ENCODE measurements at places on chromosomes 4 and X.

- no peak for DNase-seq
Measured at GRCh38 chr4:56505269-56506130, at the start of gene ARL9. Gene ARL9 (plus strand): TSS chr4:56505791. CDS start chr4:56505863, 72 bp downstream.

DNA sequence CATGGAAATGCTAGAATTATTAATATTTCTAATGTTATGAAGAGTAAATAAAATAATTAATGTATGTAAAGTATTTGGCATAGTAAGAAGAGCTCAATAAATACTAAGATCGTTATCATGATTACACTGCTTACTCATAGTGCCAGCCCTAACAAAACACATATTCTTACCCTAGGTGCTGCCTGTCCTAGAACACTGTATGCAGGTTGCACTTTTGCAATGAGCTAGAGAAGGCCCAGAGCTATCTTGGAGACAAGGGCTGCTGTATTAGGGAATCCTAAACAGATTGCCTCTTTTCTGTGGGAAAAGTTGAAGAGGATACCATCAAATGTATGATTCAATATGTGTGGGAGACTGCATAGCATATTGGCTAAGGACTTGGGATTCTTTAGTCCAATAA is 48.0 kb upstream of the TMEM164 start:
- no peak for DNase-seq

GRCh38 chrX:47849778-47850177 is 13.1 kb downstream of the ZNF81 start:
- DNase-seq = peak; percentile 83

GRCh38 chrX:1403228-1403627 is 11.3 kb upstream of the SLC25A6 start:
- no peak for DNase-seq

GRCh38 chr4:144410230-144410783 is 235.6 kb upstream of the HHIP start:
- DNase-seq = no peak

- peak; percentile 77 for DNase-seq
Measured at GRCh38 chrX:84501798-84502628, at the start of gene HDX. Gene HDX (minus strand): TSS chrX:84502453. CDS start chrX:84475397, 27,056 bp downstream.

- DNase-seq = no peak
Measured at GRCh38 chrX:45140812-45141211, 59.9 kb downstream of the DIPK2B start.

GRCh38 chr4:77431546-77431945 is 174.1 kb upstream of the CXCL13 start:
- no peak for DNase-seq

DNA sequence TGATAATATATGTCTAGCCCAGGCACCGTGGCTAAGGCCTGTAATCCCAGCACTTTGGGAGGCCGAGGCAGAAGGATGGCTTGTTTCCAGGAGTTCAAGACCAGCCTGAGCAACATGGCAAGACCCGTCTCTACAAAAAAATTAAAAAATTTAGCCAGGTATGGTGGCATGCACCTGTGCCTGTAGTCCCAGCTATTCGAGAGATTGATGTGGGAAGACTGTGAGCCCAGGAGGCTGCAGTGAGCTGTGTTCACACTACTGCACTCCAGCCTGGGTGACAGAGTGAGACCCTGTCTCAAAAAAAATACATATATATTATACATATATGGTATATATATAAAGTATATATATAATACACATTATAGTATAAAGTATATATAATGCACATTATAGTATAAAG is 162.0 kb upstream of the MAB21L2 start:
- no peak for DNase-seq
